ENCODE measurements at places on chromosomes 16 and 17. TPM values are rescaled to one million over a fixed set of nuclear protein-coding genes. Genes with fewer than 3 reads are reported as not detected.

GRCh38 chr16:88379694-88380040 is 3.1 kb upstream of the ZNF469 start:
- H3K27me3 ChIP-seq: no peaks in the 10 kb centered on the region
- H3K27ac ChIP-seq: no peak overlapping the region
- no peak overlapping the region for H3K4me3 ChIP-seq
- peaks cover 23% of the 10 kb centered on the region for H3K4me1 ChIP-seq

DNA sequence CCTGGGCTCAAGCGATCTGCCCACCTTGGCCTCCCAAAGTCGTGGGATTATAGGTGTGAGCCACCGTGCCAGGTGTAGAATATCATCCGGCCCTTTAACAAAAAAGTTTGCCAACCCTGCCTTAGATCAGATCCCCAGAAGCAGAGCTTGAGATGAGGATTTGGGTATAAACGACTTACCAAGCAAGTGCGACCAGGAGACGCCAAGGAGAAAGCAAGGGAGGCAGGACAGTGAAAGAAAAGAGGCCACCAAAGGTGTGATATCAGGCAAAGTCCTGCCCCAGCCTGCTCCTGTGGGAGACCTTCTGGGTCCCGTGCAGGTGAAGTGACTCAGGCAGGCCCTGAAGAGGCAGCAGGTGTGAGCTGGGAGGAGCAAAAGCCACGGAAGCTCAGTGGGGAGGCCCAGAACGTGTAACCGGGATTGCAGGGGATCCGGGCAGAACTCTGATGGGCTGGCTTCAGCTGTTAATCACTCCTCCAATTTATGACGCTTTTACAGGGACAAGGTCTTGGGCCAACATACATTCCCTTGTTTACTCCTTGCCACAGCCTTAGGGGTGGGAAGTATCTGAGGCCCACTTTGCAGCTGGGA is 14.1 kb upstream of the CALB2 start:
- DNase-seq: no peak
- H3K36me3 ChIP-seq: no peaks in the 10 kb centered on the region
- H3K27ac ChIP-seq: no peak overlapping the region

GRCh38 chr17:56679115-56679776 is 85.7 kb downstream of the NOG start:
- H3K4me3 ChIP-seq: peak overlapping the region; percentile 54
- peaks cover 38% of the 10 kb centered on the region for H3K27me3 ChIP-seq
- H3K36me3 ChIP-seq: no peaks in the 10 kb centered on the region
- H3K4me1 ChIP-seq: peaks cover 10% of the 10 kb centered on the region
- no peak for DNase-seq
- no peak overlapping the region for H3K27ac ChIP-seq

DNA sequence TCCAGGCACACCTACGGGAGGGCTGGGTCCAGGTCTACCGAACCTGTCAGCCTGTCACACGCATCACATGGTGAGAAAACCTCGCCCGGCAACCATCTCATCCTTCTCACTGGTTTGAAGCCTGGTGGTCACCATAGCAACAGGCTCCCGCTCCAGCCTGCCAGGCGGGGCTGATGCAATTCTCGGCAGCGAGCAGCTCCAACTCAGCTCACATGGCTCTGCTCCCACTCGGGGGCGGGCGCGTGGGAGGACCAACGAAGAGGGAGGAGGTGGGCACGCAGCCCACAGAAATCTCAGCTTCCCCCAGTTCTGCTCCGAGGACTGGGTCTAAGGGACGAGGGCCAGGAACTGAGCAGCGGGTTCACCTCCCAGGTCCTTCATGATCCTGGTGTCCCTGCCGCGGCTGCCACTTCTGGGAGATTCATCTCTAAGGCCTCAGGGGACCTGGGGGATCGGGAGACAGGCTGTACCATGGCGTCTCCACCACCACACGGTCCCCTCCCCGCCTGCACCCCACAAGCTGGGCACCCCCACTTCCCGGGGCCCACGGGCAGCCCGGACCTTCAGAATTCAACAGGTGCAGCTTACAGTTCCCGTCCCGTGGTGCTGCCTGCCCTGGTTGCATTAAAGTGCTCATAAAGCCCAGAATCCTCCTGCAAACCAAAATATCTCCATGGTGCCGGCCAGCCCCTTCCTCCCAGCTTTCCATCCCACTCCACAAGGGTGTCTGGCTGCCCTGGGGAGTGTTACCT is 25.8 kb downstream of the ABR start:
- H3K4me3 ChIP-seq: no peak overlapping the region
- peaks cover 14% of the 10 kb centered on the region for H3K4me1 ChIP-seq
- H3K27ac ChIP-seq: no peak overlapping the region
- H3K36me3 ChIP-seq: peaks cover 2% of the 10 kb centered on the region

GRCh38 chr17:1627982-1628855 is at the start of gene SLC43A2:
Gene SLC43A2 (minus strand): TSS chr17:1628834. CDS start chr17:1627874, 960 bp downstream.
- peak within 1 kb of the TSS; percentile 91 for H3K4me3 ChIP-seq
- H3K4me1 ChIP-seq: peaks cover 7% of the 10 kb centered on the region
- H3K36me3 ChIP-seq: no peaks in the 10 kb centered on the region
- no peak for DNase-seq

GRCh38 chr16:57939872-57940224 is 31.1 kb downstream of the CNGB1 start:
- H3K27ac ChIP-seq: no peak overlapping the region
- no peak overlapping the region for H3K4me3 ChIP-seq
- H3K36me3 ChIP-seq: no peaks in the 10 kb centered on the region
- H3K27me3 ChIP-seq: peaks cover 21% of the 10 kb centered on the region
- no peak for DNase-seq

DNA sequence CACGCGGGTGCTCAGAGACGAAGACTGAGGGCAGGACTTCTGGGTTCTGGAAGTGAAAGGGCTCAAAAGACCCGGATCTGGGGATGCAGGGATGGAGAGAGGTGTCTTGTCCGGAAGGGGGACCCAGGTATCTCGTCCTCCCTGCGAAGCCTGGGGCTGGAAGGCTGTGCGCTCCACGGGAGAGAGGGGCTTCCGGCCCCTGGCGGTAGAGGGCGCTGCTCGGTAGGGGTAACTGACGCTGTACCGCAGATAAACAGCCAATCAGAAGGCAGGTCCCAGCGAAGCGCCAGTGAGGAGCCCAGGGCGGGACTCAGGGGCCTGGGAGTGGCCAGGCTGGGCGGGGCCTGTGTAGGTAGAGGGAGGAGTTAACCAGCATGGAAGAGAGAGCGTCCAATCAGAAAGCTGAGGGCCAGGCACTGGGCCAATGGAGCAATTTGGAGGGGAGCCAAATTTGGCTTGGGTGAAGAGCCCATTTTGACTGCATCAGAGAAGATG is 804 bp downstream of the TGFB1I1 start:
- H3K4me3 ChIP-seq: peak overlapping the region; percentile 89
- H3K27ac ChIP-seq: peak overlapping the region; percentile 94
- DNase-seq: peak; percentile 96
- peaks cover 30% of the 10 kb centered on the region for H3K36me3 ChIP-seq
- no peaks in the 10 kb centered on the region for H3K27me3 ChIP-seq
- peaks cover 50% of the 10 kb centered on the region for H3K4me1 ChIP-seq

DNA sequence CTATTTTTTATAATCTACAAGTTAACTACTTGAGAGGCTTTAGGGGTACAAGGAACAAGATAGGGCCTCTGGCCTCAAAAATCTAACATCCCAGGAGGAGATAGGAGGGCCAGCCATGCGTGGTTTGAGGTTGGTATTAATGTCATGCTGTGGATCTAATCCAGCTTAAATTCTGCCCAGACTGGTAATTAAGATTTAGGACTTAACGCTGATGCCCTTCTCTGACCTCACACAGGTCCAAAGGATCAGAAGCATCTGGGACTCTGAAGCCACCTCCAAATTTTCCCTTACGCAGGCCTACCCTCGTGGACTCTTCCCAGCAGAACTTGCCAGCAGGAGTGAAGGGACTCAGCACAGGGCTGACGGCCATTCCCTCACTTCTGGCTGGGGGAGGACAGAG is 15.1 kb downstream of the SLC6A4 start:
- H3K4me1 ChIP-seq: peaks cover 9% of the 10 kb centered on the region
- no peak overlapping the region for H3K4me3 ChIP-seq

Gene PITPNM3
- total RNA-seq: 5.7 TPM

Gene CDRT4
- total RNA-seq: 6.2 TPM

Gene RAB37
- total RNA-seq: not detected

Gene PIPOX
- 2.2 TPM for total RNA-seq

Gene C16orf89
- not detected for total RNA-seq

Measured in chondrocyte (in vitro differentiated cells).